ENCODE measurements at places on chromosomes 4 and X. TPM values are rescaled to one million over a fixed set of nuclear protein-coding genes. Genes with fewer than 3 reads are reported as not detected.

GRCh38 chr4:76224171-76224570, 10.5 kb upstream of the SCARB2 start:
- DNase-seq, result no peak

DNA sequence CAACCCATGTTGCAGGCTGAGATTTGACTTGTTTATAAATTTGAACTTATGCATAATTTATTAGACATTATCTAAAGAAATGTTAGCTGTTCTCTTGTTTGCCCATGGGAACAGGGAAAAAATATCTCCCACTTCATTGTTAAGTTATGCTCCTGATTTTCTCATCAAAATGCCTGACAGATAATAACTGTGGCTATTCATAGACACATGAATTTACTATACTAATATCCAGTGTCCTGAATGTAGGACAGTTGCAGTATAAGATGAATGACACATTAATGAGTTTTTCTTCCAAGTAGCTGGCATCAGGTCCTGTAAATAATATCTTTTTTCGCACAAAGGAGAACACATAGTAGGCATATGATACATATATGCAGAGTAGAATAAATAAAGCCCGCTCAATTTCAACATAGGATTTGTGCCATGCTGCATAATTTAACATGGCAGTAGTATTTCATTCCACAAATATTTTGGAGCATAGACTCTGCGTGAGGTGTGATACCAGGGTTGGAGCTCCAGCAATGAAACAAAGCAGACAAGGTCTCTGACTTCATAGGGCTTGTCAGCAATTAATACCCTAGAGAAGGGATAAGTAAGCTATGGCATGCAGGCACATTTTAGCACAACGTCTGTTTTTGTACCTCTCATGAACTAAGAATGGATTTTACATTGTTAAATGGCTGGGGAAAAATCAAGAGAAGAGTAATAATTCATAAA, 40.4 kb upstream of the DDX53 start:
- DNase-seq, result no peak

GRCh38 chr4:45004847-45005565, 278.6 kb upstream of the GNPDA2 start:
- no peak for DNase-seq

GRCh38 chr4:5389756-5390310, 318.5 kb downstream of the EVC2 start:
- no peak for DNase-seq

DNA sequence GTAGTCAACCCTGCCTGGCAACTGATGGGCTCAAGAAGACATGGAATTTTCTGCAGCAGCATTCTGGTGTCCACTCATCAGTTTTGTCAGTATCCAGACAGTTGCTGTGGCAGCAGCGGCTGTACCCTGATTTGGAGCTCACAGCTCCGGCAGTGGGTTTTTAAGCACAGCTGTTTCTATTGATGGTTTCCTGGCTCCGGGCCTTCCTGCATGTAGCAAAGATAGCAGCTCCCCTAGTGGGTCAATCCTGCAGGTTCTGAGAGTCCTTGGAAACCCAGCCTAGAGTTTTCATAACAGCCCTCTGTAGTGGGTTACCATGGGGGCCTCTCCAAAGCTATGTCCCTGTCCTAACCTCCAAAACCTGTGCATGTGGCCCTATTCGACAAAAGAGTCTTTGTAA, 84.0 kb upstream of the ATP6AP2 start:
- peak; percentile 66 for DNase-seq

DNA sequence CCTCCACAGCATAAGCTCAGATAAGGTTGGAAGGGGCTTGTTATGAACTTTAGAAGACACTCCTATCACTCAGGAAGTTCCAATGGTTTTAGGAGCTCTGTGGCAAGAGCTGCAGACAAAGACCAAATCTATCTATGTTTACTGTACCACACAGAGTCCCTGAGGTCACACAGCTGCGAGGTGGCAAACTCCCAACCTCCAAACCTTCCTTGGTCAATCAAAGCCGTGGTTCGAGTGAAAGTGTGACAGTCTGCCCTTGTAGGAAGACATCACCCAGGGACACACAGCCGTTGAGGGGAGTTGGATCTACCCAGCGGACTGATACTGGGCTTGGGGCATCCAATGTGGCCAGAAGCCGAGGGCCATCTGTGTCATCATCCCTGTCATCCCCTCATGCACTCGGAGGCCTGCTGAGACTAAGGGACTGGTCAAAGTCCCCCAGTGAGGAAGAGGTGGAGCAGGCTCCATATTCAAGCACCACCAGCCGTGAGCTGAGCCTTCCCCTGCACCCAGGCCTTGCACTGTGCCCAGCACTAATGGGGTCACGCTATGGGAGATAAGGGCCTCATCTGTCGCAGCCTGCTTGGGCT, 26.8 kb downstream of the MAN2B2 start:
- DNase-seq, result peak; percentile 50

DNA sequence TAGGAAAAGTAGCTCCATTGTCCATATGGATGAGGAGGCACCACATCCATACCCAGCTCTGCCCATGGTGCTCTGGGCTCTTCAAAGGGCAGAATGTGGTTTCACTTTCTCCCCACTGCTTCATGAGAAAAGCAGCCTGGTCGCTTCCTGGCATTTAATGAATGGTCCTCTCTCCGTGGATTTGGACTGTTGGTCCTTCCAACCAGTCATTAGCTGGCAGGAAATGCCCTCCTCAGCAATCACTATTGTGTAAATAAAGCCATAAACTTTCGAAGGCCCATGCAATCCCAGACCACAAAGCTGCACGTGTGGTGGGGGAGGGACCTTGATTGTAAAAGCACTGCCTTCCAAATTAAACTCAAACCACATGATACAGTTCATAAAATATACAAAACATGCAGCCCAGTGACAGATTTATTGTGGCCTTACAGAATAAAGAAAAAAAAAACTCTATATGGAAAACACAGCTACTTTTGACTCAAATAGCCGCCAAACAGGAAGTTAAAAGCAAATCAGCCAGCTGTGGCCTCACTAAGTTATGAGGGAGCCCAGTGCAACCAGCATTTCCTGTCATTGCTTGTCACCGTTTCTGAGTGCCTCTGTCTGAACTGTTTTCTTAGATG, 8.1 kb downstream of the MBNL3 start:
- DNase-seq, result peak; percentile 46

- no peak for DNase-seq
These were observed 338.7 kb upstream of the GATB start for GRCh38 chr4:152099555-152099954.

GRCh38 chrX:26672571-26672970, 456.6 kb downstream of the MAGEB5 start:
- DNase-seq, result no peak

DNA sequence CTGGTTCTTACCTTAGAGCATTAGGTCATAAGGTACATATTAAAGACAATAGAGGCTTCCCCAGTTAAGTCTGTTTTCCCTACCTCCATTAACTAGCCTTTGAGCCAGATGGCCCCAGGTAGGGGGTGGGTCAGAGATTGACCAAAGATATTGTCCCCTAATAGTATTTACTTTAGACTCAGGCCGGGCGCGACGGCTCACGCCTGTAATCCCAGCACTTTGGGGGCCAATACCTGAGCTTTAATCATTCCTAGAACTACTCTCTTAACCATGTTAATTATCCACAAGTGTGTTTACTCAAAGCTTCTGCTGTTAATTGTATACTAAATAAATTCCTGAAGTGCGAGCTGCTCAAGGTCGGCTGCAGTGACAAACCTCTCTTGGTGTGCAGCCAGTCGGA, 28.0 kb upstream of the AMBN start:
- no peak for DNase-seq

- DNase-seq, result no peak
These were observed 8.9 kb upstream of the PCDH18 start for GRCh38 chr4:137541181-137541580.

GRCh38 chr4:139188648-139189416, 11.8 kb upstream of the ELF2 start:
- no peak for DNase-seq

DNA sequence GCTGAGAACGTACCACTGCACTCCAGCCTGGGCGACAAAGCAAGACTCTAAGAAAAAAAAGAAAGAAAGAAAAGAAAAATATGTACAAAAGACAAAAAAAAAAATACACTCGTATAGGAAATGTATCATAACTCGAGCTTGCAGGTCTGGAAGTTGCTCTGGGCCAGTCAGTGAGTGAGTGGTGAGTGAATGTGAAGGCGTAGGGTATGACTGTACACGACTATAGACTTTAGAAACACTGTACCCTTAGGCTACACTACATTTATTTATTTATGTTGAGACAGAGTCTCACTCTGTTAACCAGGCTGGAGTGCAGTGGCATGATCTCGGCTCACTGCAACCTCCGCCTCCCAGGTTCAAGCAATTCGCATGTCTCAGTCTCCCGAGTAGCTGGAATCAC, 29.4 kb downstream of the EVC2 start:
- DNase-seq, result no peak

DNA sequence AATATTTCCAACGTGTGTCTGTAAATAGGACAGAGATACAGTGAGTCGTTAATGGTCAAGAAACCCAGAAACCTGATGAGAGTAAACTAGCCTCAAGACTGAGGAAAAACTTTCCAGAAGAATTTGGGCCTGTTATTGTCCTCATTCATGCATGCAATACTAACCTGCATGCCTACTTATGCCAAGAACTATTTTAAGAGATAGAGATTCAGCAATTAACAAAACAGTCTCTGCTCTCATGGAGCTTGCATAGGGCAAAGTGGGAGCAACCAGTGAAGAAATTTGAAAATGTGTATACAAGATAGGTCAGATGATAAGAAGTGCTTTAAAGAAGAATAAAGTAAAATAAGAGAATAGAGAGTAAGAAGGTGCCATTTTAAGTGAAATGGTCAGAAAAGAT, 66.1 kb upstream of the FRG1 start:
- no peak for DNase-seq

GRCh38 chr4:94468093-94468769, 16.5 kb downstream of the PDLIM5 start:
- DNase-seq, result no peak

GRCh38 chr4:11344916-11345315, 83.8 kb downstream of the HS3ST1 start:
- no peak for DNase-seq

DNA sequence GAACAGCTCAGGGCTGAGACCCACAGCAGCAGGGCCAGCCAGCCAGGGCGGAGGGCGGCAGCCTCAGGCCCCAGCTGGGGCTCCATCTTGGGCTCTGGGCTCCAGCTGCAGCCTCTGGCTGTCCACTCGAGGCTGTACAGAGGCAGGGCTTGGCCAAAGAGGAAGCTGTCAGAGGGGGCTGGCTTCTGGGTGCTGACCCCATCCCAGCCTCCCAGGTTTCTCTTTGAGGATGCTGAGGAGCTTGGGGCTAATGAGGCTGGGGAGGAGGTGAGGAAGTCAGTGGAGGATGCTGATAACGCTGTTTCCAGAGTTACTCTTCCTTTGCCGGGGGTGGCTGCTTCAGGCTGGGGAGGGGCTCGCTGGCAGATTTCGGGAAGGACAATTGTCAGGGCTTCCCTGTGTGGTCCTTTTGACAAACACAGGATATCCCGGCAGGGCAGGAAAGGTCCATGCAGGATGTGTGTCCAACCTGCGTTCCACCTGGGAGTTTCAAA, at the start of gene DIPK2B:
Gene DIPK2B, minus strand, starts transcription at position 136 of the 494 bp plus-strand sequence. Its CDS starts 50 bp downstream, at position 86.
- no peak for DNase-seq

GRCh38 chrX:139831675-139832456, 101.0 kb downstream of the ATP11C start:
- peak; percentile 53 for DNase-seq

DNA sequence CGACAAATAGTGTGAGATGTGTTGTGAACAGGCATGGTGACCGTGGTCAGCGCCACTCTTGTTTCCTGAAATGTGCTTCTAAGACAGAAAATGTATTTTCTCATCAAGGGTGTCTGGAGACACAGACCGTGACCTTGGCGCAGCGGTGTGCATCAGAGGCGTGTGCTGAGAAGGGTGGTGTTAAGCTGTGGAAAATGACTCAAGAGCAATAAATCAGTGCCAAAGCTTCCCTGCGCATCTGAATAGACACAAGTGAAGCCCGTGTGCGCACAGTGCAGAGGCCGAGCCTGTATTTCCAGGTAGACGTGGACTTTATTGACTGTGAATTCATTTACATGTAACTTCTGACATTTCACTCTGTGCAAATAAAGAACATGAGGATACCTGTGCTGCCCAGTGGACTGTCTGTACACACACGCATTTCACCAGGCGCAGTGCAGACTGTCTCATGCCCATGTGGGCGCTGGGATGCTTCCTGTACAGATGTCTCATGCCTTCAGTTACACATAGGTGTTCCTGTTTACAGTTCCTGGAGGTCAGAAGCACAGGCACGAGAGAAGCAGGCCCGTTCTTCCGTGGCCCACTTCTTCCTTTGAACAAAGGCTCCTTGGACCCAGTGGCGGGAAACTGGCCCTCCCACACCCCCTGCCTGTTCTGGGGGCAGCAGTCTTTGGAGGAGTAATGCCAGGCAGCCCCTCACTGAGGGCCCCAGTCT, 31.9 kb downstream of the NSG1 start:
- no peak for DNase-seq

The EPHA5 gene
- total RNA-seq, result 0.59 TPM

The CYLC1 gene
- not detected for total RNA-seq

The BTC gene
- 0.29 TPM for total RNA-seq

The NPY2R gene
- 0.36 TPM for total RNA-seq

The HHIP gene
- total RNA-seq, result 0.59 TPM

The GPR34 gene
- total RNA-seq, result 0.72 TPM

The PALLD gene
- total RNA-seq, result 254 TPM

The POU3F4 gene
- not detected for total RNA-seq

The ADH1B gene
- 0.59 TPM for total RNA-seq

The CDKL2 gene
- 0.88 TPM for total RNA-seq

Data from osteoblast (primary cell).